ENCODE measurements at places on chromosomes 4 and X. TPM values are rescaled to one million over a fixed set of nuclear protein-coding genes. Genes with fewer than 3 reads are reported as not detected.

The SHROOM4 gene
- total RNA-seq = not detected

The CPZ gene
- total RNA-seq = not detected

GRCh38 chr4:143285696-143286437 is 50.8 kb upstream of the GAB1 start:
- no peak for DNase-seq
- H3K27ac ChIP-seq = no peak overlapping the region
- no peak overlapping the region for H3K4me3 ChIP-seq

DNA sequence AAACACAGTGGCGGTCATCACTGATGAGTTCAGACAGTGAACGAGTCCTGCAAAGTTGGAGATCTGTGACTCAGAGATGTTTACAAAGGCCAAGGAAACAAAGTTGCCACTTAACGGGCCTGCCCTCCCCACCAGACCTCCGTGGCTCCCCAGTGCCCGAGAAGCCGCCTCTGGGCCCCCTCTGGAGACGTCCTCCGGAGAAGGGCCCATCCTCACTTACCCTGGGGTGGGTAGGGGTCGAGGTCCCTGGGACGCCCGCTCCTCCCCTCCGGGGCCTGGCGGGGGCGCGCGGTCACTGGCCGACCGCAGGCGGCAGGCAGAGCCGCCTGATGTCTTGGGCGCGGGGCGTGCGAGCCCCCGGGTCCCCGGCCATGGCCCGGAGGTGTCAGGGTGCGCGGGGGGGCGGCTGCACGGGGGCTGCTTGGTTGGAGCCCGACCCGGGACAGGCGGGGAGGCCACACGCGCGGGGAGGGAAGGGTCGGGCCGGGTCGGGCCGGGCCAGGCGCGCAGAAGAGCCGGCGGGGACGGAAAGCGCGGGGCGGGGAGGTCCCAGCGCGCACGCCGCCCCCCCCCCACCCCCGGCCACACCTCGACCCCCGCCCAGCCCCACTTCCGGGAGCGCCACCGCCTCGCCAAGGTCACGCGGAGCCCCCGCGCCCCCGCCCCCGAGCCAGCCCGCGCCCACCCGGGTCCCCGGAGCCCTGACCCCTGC is 529 bp downstream of the DHRSX start:
- peak overlapping the region; percentile 71 for H3K27ac ChIP-seq
- no peaks in the 10 kb centered on the region for H3K36me3 ChIP-seq
- no peak for DNase-seq
- peaks cover 14% of the 10 kb centered on the region for H3K4me1 ChIP-seq
- peak overlapping the region; percentile 83 for H3K4me3 ChIP-seq
- no peaks in the 10 kb centered on the region for H3K27me3 ChIP-seq

DNA sequence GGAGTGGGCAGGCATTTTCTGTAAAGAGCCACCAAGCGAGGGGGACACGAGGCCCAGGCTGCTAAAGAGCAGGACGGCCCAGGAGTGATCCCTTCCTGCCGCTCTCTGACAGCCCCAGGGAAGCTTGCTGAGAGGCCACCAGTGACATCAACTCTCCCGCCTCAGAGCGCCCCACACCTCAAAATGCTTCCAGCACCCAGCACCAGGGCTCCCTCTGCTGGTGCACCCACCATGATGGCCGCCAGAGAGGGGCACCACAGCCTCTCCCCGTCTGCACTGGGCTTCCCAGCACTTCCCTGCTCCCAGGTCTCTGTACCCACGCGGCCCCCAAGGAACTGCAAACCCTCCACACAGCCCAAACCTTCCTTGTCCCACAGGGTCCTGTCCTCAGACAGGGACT is 40.4 kb downstream of the GAK start:
- no peak for DNase-seq
- peaks cover 12% of the 10 kb centered on the region for H3K4me1 ChIP-seq
- no peaks in the 10 kb centered on the region for H3K27me3 ChIP-seq
- H3K36me3 ChIP-seq = peaks cover 7% of the 10 kb centered on the region
- no peak overlapping the region for H3K27ac ChIP-seq

GRCh38 chr4:61727286-61727685 is 527.2 kb downstream of the ADGRL3 start:
- H3K4me3 ChIP-seq = no peak overlapping the region
- H3K27ac ChIP-seq = no peak overlapping the region
- no peaks in the 10 kb centered on the region for H3K4me1 ChIP-seq
- H3K36me3 ChIP-seq = no peaks in the 10 kb centered on the region
- DNase-seq = no peak

Data from natural killer cell treated with Interleukin-12 subunit alpha and Interleukin-12 subunit beta and Interleukin-15 and Interleukin-18, amount 100 ng/mL, for 72 hours (primary cell).